ENCODE measurements at places on chromosomes 12 and 14.

DNA sequence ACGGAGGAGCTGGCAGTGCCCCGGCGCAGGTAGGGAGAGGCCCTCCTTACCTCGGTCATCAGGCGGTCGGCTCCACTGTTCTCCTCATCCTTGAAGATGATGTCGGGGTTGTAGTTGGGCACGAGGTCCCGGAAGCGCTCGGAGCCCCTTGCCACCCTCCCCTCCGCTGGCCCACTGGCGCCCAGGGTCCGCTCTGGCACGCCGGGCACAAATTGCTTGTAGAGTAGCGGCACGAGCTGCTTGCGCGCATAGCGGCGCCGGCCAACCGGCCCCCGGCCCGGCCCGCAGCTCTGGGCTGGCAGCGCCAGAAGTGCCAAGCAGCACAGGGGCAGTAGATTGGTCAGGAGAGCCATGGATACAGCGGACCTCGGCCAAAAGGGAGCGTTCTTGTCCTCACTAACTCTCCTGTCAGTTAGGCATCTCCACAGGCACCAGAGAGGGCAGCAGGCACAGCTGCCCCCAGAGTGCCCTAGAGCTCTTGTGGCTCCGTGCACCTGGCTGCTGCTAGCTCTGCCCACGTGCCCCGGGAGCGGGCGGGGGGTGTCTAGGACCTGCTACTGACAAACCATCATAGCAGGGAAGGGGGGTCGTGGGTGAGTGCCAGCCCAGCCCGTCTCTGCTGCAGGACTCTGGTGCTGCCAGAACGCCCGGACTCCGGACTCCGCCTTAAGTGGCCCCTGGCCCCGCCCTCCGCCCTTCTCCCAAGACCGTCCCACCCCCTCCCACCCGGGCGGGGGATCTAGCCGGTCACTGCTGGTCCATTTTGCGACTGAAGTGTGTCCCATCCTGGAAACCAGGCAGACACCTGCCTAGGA is at the start of gene DHH:
TSS of gene DHH (minus strand) at position 642 of the 815 bp plus-strand sequence. CDS start at position 353, 289 bp downstream.
- DNase-seq, result no peak

- no peak for DNase-seq
Measured at GRCh38 chr12:42484996-42485395, 104.5 kb downstream of the PRICKLE1 start.

DNA sequence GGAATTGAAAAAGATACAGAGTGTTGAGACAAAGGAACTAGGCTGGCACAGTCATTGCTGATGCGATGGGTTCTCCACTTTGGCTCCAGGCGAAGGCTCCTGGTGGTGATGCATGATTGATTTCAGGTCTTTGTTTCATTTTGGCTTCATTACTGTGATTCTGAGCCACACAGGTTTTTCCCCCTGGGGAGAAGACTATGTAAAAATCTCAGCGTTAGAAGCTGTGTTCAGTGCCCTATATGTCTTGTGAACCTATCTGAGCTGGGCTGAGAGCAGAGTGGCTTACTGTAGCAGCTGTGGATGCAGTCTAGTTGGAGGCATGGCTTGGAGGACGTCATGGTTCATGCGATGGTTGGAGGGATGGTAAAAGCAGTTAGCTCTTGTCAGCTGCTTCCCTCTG is 54.0 kb downstream of the GPATCH2L start:
- no peak for DNase-seq

DNA sequence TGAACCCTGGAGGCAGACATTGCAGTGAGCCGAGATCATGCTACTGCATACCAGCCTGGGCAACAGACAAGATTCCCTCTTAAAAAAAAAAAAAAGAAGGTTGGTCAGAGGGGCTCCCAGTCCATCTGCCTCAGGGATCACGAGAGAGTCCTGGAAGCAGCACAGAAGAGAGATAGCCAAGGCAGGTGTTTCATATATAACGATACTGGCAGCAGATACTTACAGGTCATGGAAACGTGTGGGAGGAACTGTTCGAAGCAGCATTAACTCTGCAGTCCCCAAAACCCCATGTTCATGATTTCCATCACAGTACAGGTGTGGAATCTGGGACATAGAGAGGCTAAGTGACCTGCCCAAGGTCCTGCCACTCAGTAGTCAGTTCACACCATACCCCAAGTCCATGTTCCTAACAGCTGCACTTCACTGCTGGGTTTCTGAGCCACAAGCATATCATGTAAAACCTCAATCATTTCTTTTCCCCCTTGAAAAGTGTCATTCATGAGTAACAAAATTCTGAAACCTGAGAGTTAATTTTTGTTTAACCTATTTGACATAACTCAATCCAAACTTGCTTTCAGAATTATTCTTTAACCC is 16.7 kb downstream of the CDK2AP1 start:
- no peak for DNase-seq

DNA sequence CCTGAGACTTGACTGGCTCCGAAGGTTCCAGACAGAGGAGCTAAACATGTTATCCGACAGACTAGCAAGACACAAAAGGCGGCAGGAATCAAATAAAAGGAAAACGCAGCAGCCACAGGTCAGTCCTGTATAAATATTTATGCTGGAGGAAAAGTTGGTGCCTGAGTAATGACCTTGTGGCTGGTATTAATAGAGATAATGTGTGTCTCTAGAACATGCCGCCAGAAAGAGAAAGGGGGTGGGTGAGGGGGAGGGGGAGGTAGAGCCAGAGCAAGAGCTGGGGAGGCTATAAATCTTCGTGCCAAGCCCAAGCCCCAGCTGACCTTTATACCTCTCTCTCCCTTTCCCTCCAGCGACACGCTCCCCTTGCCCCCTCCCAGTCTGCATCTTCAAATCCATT is 590.4 kb downstream of the MED13L start:
- DNase-seq, result no peak

- DNase-seq, result no peak
Measured at GRCh38 chr12:102388469-102388868, 91.9 kb downstream of the IGF1 start.

DNA sequence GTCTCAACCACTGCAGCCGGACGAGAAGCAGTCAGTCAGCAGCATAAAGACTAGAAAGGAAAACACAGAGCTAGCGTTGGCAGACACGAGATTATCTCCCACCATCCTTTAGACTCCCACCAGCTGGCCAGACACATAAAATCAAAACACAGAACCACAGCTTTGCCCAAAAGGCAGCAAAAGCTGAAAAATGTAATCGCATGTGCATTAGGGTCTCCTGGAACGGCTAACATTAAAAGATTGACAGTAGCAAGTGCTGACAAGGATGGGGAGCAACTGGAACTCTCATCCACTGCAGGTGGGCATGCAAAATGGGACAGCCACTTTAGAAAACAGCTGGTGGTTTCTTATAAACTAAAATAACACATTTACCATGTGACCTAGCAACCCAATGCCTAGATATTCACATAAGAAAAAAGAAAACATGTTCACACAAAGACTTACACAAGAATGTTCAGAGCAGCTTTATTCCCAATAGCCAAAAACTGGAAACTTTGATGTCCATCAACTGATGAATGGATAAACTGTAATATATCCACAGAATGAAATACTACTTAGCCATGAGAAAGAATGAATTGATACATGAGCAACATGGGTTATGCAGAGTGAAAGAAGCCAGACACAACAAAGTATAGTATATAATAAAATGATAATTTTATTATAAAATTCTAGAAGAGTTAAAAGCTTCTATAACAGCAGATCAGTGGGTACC is 37.7 kb downstream of the NCOR2 start:
- DNase-seq, result no peak

DNA sequence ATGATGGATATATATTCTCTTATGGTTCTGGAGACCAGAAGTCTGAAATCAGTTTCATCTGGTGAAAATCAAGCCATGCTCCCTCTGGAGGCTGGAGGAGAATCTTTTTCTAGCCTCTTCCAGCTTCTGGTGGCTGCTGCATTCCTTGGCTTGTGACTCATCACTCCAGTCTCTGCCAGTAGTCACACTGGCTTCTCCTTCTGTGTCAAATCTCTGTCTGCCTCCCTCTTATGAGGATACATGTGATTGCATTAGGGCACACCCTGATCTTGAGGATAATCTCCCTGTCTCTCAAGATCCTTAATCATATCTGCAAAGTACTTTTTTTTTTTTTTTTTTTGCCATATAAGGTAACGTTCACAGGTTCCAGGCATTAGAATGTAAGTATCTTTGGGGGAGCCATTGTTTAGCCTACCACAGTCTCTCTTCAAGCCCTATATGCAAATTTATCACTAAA is 17.7 kb downstream of the DNAL1 start:
- no peak for DNase-seq

GRCh38 chr12:55694188-55694515 is 13.6 kb downstream of the ITGA7 start:
- DNase-seq, result no peak

- DNase-seq, result no peak
Measured at GRCh38 chr14:23125933-23126524, 7.0 kb upstream of the CEBPE start.

DNA sequence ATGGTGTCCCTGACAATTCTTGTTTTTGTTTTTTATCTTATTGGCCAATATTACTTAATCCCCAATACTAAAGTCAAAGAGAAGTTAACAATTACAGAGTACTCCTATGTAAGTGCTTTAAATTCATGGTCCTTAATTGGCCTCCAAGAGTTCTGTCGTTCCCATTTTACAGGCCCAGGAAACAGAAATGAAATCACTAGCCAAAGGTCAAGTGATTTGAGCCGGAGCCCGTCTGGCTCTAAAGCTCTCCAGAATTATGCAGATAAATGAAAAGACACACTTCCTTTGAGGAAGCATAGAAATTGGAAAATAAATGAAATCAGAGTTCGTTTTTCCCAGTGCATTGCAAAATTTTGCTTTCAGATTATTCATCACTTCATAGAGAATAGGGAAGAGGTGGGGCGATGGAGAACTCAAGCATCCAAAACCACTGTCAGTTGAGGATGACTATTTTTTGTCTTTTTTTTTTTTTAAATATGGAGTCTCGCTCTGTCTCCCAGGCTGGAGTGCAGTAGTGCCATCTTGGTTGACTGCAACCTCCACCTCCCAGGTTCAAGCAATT is 78.5 kb downstream of the MAP1LC3B2 start:
- DNase-seq, result no peak
